Stimulated activated CD4-positive, alpha-beta T cell treated with anti-CD3 and anti-CD28 coated beads, Interleukin-1b, Interleukin-23, amount 100 ng/mL, for 48 hours (primary cell): ENCODE measurements at places on chromosomes 7 and 10.

DNA sequence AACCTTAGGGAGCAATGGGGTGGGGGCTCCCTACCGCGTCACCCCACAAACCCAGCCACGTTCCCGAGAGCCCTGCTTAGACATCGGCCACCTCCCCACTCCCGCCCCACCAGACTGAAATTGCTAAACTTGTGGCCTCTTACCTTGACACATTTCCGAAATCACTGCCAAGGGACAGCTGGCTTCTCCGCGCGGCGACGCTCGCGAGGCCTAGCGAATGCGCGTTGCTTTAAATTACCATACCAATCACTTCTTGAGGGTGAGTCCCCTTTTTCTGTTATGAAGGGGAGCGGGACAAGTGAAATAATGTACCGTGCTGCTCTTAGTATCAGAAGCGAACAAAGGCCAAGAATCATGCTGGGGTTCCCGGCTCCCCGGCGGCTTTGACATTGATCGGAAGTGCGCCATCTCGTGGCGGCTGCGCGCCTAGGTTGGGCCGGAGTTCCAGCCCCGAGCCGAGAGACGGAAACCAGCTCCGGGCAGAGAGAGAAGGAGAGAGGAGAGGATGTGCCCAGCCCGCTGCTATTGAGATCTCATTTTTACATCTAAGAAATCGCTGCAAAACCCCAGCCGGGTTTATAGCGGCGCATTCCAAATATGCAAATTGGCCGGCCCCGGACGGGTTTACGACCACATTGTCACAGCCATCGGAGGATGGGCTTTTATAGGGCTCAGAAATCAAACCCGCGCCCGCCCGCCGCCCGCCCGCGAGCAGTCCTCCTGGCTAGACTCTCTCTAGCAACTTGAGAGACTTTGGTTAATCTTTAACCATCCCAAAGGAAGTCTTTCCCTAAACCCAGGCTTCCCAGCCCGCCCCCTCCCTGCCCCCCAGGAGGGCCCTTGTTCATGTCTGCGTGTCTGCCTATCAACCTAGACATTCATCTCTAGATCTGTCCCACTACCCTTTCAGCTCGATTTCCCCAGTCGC lies 5.3 kb downstream of the HOXA11 start:
- DNase-seq = peak; percentile 46

- DNase-seq = no peak
Observed at GRCh38 chr10:98953251-98953650, 282.4 kb downstream of the HPSE2 start.

DNA sequence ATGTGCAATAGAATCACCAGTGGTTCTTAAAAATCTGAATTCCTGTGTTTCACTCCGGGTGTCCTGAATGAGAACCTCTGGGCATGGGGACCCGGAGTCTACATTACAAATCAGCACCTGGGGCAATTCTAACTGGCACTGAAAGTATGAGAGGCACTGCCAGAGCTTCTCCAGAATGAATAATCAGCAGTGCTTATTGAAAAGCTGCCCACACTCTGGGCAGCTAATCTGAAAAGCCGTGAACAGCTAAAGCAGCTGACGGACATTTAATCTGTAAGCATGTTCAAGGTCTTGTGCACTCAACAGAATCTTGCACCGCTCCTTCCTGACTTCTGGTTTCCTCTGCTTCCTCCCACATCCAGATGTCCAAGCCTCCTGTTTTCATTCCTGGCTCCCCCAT lies 113.3 kb upstream of the KIF5B start:
- DNase-seq = no peak

- no peak for DNase-seq
Observed at GRCh38 chr7:44541028-44541869, at the start of gene NPC1L1. TSS of gene NPC1L1 (minus strand) at chr7:44541330. CDS start at chr7:44541259, 71 bp downstream.
